ENCODE measurements at places on chromosomes 6 and 20.

- no peak for DNase-seq
These were observed 30.3 kb downstream of the TOP1 start for GRCh38 chr20:41058674-41059635.

GRCh38 chr20:20363434-20363798 is 4.5 kb upstream of the INSM1 start:
- no peak for DNase-seq

DNA sequence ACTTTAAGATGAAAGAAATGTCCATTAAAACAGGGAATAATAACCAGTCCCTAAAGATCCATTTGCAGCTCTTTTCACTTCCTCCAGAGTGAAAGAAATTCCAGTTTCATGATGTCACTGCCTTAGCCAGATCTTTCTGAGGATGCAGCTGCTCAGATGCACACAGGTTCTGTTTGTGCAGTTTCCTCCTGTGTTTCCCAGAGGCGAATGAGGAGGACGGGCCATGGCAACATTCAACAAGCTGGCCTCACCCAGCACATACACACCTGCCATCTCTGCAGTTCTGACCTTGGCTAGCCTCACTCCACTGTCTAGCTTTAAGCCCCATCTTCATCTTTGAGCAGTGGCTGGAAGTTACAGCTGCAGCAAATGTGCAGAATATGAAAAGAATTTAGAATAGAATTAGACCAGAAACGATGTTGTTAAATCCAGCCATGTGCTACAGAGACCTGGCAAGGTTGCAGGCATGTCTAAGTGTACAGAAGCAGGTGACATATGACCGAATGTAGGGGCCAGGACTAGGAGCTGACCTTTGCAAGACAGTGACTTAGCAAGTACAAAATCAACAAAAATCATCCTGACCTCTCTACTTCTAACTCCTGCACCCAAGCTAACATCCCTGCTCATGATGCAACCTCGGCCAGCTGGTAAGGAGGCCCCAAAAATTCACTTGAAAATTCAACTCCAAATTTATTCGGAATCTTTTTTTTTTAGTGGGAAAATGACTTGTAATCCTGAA is 35.0 kb downstream of the FAM50B start:
- DNase-seq: no peak

DNA sequence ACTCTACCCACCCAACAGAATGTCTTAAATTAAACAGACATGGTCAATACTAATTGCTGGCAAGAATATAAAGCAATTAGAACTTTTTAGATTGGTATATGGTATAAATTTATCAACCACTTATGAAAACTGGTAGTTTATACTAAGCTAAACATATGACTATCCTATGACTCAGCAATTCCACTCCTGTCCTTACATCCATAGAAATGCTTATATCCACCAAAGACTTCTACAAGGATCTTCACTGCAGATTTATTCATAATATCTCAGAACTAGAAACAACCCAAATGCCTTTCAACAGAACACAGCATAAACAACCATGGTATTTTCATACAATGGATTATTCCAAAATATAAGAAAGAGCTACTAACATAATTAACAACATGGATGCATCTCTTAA is 4.6 kb downstream of the ZNF184 start:
- no peak for DNase-seq

- no peak for DNase-seq
These were observed 18.1 kb downstream of the UQCC2 start for GRCh38 chr6:33693186-33694105.

DNA sequence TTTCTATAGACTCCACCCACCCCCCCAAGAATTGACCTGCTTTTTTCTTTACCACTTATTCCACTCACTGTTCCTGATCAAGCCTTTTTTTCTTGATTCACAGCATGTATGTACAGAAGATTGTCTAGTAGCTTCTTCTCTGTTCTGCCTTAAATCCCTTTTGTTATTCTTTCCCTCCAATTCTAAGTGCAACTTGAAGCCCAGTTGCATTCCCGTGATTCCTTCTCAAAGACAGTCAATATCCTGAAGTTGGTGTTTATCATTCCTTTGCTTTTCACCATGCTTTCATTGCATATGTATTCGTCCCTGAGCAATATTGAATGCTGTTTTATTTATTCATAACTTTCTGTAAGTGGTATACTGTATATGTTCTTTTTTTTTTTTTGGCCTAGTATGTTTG is 21.0 kb downstream of the XRN2 start:
- no peak for DNase-seq

DNA sequence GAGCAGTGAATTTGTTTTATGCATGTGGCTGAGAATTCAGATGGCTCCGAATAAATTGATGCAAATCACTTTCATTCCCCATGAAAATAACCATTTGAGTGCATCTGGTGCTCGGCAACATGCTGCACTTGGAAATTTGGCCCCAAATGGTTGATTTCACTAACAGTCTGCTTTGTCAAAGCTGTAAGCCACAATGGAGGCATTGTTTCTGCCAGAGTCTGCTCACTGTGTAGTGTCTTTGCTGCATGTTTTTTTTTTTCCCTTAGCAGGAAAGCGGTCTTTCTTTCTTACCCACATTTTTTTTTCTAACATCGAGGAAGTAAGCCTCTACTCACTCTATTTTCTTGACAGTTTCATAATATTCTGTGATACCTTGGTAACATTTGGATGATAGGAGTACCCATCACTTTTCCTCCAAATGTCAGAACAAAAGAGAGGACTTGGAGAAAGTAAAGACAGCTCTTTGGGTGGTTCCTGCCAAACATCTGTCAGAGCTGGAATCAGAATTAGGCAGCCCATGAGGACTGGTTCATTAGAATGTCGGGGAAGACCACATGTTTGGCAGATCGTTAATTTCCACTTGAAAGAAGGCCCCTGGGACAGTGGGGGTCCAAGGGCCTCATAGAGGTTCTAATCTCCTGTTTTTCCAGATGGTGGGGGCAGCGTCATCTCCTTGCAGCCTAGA is 149.5 kb downstream of the DOK5 start:
- no peak for DNase-seq

- DNase-seq: peak; percentile 54
These were observed 15.8 kb upstream of the LIN28B start for GRCh38 chr6:104940893-104941728.

DNA sequence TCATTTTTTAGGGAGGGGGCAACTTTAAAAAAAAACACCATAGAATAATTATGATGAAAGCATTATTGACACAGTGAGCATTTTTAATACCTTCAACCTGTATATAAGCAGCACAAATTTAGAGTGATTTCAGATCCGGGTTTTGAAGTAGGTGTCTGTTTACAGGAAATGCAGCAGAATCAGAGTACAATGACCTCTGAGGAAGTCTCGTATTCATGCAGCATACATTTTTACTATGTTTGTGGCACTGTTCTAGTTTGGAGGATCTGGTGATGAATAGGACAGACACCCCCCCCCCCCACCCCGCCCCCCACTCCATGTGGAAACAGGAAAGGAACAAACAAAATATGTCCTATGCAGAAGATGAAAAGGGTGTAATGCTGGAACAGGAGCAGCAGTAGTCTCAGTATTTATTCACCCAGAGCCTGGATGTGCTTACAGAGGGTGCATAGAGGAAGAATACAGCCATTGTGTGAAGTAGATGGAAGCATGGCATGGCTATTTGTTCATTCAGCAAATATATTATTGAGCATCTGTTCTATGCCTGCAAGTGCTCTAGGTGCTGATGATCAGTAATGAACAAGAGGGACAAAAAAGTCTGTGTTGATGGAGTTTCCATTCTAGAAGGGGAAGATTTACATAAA is 19.7 kb downstream of the VAPB start:
- DNase-seq: peak; percentile 46

- no peak for DNase-seq
These were observed 71.5 kb downstream of the CD83 start for GRCh38 chr6:14189074-14189473.

DNA sequence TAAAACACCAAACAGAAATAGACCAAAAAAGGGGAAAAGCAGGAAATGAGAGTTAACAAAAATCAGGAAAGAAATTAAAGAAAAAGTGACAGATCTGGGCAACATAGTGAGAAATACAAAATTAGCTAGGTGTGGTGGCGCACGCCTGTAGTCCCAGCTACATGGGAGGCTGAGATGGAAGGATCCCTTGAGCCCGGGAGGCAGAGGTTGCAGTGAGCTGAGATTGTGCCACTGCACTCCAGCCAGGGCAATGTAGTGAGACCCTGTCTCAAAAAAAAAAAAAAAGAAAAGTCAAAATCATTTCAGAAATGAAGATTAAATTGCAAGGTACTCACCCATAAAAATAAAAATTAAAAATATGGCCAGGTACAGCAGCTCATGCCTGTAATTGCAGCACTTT is 13.0 kb upstream of the GRM4 start:
- no peak for DNase-seq

DNA sequence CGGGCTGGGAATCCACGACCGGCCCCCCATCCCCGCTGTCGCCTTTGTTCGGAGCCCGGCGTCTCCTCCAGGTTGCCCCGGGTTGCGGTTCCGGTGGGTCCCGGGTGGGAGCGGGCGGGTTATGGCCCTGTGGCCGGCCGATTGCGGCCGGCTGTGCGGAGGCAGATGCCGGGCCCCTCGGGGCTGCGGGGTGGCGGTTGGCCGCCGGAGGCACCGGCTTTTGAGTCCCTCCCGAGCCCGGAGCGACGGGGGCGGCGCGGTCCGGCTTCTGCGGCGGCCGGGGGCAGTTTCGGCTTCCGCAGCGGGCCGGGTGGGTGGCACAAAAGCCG is 431 bp downstream of the LOC128125822 start:
- no peak for DNase-seq

DNA sequence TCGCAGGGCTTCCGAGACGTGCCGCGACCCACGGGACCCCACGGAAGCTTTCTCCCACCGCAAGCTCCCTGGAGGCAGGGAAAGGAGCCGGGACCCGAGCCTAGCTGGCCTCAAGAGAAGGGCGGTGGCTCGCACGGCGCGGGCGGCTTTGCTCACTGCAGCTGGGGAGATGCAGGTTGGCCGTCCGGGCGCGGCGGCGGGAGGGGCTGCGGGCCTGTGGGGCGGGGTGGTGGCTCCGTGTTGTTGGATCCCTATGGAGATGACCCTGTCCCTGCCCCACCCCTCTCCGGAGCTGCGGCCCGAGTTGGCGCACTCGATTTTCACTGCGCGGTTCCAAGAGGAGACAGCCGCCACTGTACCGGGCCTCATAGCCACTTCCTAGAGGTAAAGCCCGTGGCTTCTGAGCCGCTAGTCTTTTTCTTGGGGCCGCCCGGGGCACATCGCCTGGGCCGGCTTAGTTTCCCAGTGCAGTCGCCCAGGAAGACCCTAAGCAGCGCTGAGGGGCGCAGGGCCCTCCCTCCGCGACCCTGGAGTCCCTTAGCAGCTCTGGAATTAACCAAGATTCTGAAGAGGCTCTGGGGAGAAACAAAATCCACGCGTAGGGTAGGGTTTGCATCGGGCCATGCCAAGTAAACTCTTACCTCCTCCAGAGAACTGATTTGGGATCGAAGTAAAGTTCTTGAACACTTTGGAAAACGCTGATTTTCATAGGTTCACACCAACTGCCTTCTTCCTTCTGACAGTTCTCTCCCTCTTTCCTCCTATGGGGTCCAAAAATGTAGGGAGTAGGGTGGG is at the start of gene ECT2L:
TSS of gene ECT2L (plus strand) at position 279 of the 795 bp plus-strand sequence. CDS start 17,188 bp downstream, outside the sequence.
- DNase-seq: no peak

GRCh38 chr6:150712505-150713252 is 113.0 kb downstream of the PLEKHG1 start:
- DNase-seq: no peak

GRCh38 chr6:110646419-110646698 is 168.9 kb downstream of the CDK19 start:
- no peak for DNase-seq

- DNase-seq: no peak
These were observed 209.3 kb downstream of the ALDH8A1 start for GRCh38 chr6:134740473-134741199.

- DNase-seq: no peak
These were observed 107.7 kb downstream of the JPH2 start for GRCh38 chr20:44079291-44079690.

GRCh38 chr20:41619360-41620100 is 1.4 kb upstream of the CHD6 start:
- DNase-seq: no peak

DNA sequence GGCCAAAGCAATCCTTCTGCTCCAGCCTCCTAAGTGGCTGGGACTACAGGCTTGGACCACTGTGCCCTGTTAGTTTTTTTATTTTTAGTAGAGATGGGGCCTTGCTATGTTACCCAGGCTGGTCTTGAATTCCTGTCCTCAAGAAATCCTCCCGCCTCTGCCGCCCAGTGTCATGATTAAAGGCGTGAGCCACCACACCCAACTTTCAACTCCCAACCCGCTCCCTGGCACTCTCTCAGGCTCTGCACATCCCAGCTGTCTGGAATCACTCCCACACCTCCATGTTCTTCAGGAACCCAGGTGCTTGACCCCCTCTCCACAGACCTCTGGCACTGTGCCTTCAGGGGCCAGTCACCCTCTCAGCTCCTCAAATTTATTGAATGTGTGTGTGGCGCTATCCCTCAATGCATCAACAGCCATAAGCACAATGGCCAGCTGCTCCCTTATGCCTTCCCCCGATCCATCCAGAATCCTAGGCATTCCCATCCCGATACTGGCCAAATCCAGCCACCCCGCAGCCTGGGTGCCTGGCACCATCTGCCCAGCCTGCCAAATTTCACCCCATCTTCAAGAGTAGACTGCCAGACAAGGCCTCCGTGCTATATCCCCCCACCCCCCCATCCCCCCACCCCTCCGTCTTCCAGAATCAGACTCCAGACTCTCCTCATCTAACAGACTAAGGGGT is 647 bp upstream of the POU5F1 start:
- DNase-seq: no peak

DNA sequence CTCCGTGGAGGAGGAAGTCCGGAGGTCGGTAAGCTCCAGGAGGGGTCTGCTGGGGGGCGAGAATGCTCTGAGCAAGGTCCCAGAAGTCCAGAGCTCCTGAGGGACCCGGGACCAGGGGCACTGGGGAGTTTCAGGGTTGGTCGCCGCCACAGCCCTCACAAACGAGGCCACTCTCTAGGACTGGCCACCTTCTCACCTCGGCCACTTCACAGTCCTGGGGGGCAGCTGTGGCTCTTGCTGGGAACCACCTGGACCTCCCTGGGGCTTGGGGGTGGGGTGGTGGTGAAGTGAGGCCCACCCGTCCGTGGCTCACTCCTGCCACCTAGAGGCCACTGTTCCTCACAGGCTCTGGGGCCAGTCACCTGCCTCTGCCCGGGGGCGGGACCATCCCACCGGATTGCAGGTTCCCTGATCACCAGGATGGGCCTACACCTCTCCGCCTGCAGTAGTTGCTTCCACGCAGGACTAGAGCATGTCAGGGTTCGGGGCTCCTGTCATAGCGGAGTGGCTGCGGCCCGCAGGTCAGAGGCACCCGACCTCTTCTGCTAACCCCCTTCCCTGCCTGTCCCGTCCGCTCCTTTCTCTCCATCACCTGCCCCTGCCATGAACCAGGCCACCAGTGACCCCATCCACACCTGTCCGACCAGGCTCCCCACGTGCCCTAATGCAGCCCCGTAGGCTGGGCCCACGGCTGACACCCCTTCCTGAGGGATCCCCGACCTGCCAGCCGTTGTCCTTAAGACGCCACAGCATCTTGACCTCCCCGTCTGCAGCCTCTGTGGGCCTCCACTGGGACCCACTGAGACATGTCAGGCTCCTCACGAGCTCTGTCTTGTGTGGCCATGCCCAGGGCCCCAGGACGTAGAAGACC is 5.1 kb upstream of the TCEA2 start:
- peak; percentile 84 for DNase-seq

Data from activated CD4-positive, alpha-beta T cell treated with anti-CD3 and anti-CD28 coated beads, Interleukin-10, Interleukin-2, amounts not matched to agents 100 ng/mL and 50 ng/mL, durations not matched to agents 16 hours and 8 hours (primary cell).